ENCODE measurements at places on chromosomes 12 and 14.

DNA sequence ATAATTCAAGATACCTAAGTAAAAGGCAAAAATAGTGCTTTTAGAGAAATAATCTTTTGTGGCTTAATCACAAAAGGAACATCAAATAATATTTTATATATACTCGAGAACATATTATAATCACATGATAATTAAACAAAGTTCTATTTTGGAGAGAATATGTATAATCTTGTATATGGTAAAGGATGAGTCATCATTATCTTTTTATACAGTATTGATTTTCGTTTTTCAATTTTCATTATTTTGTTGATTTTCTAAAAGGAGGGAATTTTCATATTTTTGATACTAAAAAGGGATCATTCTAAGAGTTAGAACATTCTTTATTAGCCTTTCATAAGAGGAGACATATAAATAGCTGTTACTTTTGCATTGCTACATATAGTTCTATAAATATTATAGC lies 77.3 kb upstream of the TTC7B start:
- DNase-seq: no peak

DNA sequence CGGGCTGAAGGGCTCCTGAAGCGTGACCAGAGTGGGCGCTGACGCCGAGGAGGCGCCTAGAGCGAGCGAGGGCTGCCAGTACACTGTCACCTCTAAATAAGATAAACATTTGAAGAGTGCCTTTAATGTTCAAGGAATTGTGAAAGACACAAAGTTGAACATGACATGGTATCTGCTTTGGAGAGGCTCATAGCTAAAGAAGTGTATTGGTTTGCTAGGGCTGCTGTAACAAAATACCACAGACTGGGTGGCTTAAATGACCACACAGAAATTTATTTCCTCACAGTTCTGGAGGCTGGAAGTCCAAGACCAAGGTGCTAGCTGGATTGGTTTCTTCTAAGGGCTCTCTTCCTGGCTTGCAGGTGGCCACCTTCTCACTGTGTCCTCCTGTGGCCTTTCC lies 33.7 kb upstream of the NUBPL start:
- no peak for DNase-seq

DNA sequence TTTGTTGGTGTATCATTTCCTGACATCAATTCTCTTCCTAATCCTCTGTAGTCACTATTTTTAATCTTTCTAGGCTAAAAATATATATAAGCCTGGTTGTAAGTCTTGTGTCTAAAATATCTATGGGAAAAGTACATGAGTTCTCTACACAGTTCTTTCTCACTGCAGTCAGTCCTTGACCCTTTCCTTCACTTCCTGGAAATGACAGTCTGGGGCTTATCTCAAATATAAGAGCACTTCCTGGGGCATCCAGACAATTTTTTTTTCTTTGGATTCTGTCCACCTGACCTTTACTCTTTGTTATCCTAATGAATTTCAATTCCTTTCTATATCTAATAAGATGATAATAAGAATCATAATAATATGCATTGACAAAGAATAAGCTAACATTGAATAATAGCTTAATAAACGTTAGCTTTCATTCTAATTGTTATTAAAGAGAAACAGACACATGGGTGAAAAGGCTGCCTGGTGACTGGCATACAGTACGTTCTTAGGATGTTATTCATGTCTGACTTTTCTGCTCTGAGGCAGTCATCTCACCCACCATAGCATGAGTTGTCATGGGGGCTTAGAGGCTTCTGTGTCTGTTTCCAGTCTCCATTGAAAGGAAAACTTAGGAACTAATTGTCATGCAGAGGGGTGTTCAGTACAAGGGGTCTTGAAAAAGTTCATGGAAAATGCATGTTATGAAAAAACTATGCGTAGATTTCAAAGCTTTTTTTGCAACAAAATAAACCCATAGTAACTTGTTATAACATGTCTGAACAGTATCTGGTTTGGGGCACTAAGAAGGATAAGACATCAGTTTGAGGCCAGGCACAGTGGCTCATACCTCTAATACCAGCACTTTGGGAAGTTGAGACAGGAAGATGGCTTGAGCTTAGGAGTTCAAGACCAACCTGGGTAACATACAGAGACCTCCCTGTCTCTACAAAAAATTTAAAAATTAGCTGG lies 66.2 kb upstream of the DNM1L start:
- no peak for DNase-seq

- DNase-seq: no peak
Measured at GRCh38 chr14:63205866-63206265, 1.6 kb downstream of the RHOJ start.

DNA sequence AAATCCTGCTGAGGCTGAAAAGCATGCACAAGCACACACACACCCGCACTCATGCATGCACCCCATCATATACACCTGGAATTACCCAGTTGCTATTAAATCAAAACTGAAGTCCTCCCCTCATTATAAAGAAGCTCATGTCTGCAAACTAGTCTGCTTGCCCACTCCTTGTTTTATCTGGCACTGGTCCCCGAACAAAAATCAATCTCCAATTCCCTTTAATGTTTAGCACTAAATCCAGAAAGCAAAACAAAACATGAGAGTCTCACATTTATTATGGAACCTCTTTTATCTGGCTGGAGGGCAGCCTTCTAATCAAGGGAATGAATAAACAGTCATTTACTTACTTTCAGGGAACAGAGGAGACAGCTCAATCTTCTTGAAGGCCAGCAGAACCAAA lies 1093.4 kb upstream of the FLRT2 start:
- no peak for DNase-seq

- no peak for DNase-seq
Measured at GRCh38 chr14:55274751-55275150, 3.5 kb downstream of the FBXO34 start.

DNA sequence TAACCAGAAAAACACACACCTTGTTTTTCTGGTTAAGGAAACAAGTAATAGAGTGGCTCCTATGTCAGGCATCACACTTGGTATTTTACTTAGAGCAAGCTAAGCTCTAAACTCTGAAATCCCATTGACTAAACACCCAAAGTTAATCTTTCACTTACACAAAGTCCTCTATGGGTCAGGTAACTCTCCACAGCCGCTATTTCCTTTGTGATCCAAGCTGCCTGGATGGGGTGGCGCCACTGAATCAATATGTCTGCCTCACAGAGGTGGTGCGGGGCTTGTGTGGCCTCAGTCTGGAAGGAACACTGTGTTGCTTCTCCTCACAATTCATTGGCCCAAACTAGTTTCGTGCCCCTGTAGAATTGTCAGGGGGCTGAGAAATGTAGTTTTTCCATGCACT lies 160.0 kb upstream of the E2F7 start:
- DNase-seq: no peak

- no peak for DNase-seq
Measured at GRCh38 chr14:22883173-22883976, at the start of gene REM2. REM2 (plus strand) TSS chr14:22883222; CDS start chr14:22883288, 66 bp downstream.

GRCh38 chr14:88791629-88792472 lies 902 bp downstream of the EML5 start:
- no peak for DNase-seq

DNA sequence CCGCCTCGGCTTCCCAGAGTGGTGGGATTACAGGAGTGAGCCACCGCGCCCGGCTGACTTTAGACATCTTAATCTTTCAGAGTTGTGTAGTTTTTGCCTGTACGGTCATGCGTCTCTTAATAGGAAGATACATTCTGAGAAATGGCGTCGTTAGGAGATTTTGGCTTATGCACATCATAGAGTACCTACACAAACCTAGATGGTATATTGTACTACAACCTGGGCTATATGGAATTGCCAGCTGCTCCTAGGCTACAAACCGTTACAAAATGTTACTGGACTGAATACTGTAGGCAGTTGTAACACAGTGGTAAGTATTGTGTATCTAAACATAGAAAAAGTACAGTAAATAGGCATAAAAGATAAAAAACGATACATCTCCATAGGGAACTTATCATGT lies 1.3 kb downstream of the TSFM start:
- DNase-seq: no peak

GRCh38 chr12:81962126-81962856 lies 203.1 kb upstream of the PPFIA2 start:
- DNase-seq: no peak

GRCh38 chr12:108340037-108340436 lies 926 bp upstream of the CMKLR1 start:
- no peak for DNase-seq

GRCh38 chr14:91891101-91891500 lies 23.8 kb upstream of the TC2N start:
- DNase-seq: no peak

- no peak for DNase-seq
Measured at GRCh38 chr12:16417058-16417457, 69.6 kb downstream of the MGST1 start.

GRCh38 chr14:88352698-88353097 lies 29.6 kb upstream of the KCNK10 start:
- DNase-seq: no peak

DNA sequence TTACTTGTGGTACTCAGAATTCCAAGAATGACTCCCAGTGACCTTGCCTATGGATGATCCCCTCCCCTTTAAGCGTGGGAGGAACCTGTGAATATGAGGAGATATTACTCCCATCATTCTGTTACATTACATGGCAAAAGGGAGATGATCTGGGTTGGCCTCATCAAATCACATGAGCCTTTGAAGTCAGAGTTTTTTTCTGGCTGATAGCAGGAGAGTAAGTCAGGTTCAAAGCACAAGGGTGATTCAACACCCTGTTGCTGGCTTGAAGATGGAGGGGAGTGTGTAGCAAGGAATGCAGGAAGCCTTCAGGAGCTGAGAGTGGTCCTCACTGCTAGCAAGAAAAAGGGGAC lies 9.1 kb upstream of the MDM2 start:
- DNase-seq: no peak

DNA sequence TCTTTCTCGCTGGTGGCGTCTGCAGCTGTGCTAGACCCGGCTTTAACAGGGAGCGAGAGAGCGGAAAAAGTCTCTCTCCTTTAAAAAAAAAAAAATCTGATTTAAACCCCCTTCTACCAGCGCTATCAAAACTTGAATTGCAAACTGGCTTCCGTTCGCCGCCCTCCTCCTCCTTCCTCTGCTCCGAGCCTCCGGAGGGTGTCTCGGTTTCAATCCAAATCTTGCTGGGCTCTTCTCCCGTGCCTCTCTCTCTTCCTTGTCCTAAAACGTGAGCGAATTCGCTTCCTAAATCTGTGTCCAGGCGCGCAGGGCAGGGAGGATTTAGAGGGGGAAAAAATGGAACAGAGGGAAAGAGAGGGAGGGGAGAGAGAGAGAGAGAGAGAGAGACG lies 272 bp downstream of the TBX3 start:
- no peak for DNase-seq

DNA sequence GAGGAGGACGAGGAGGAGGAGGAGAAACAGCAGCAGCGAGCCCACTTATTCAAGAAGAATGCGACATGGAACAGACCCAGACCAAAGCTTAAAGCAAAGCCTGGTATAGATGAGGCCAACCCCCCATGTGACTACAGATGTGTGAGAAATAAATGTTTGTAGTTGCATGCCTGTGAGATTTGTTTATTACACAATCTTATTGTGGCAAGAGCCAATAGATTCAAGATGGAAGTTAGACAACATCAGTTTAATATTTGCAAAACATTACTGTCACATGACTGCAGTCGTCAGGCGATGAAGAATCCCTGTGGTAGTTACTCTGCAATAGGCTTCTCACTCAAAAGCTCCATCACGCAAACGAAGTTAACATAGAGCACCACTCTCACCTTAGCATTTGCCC lies 17.2 kb upstream of the SLC35F4 start:
- no peak for DNase-seq

DNA sequence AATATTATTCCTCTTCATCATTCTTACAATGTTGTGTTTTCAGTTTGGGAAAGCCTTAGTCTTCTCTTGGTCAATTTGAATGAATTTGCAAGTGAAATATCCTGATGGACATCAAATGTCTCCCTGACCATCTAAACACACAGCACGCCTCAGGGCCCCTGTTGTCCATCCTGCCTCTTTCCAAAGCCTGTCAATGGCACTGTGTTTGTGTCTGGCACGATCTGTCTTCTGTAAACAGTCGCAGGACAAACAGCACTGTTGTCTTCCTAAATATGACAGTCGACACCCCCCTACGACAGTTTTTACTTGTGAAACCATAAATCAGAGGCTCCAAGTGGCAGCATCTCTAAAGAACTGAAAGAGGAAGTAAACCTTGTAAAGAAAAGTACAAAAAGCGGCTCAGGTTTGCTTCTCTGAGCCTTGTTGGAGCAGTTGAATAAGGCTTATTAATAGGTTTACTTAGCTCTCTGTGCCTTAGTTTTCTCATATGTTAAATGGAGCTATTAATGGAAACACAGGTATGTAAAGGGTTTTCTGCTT lies 285.8 kb downstream of the NRXN3 start:
- no peak for DNase-seq

DNA sequence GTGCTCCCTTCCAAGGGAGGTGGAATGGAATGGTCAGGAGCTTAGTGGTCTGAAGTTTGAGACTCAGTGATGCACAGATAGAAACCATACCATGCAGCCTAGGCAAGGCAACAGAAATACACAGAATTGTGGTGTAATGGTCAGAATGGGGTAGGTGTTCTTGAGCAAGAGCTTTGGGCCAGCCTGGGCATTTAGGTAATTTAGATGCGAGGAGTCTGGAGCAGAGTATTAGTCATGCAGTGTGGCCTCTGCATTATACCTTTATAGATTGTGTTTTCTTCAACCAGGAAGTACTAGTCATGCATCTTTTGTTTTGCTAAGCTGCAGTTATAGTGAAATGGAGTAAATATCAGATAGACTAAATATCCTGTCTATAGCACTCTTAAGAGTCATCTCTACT lies 118.3 kb downstream of the DAAM1 start:
- no peak for DNase-seq

- no peak for DNase-seq
Measured at GRCh38 chr12:106705971-106706370, 68.5 kb upstream of the RIC8B start.

- DNase-seq: no peak
Measured at GRCh38 chr12:72281126-72281525, 9.0 kb downstream of the TRHDE start.

- no peak for DNase-seq
Measured at GRCh38 chr14:66974397-66975025, 214.7 kb upstream of the GARIN2 start.

DNA sequence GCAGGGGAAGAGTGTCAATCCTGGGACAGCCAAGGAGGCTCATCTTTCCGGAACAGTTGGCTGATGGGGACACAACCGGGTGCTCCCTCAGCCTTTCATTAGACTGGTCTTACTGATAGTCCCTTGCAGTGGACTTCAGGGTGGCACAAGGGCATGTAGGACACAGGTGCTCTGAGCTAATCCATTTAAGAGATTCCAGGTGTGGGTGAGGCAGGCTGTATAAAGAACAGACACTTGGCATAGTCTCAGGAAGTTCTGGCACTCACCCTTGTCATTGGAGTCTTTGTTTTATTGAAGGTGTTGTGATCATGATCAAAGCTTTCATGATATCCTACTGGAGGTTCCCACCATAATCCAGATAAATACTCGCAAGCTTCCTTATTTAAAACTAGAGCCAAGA lies 341.6 kb downstream of the EMP1 start:
- no peak for DNase-seq

DNA sequence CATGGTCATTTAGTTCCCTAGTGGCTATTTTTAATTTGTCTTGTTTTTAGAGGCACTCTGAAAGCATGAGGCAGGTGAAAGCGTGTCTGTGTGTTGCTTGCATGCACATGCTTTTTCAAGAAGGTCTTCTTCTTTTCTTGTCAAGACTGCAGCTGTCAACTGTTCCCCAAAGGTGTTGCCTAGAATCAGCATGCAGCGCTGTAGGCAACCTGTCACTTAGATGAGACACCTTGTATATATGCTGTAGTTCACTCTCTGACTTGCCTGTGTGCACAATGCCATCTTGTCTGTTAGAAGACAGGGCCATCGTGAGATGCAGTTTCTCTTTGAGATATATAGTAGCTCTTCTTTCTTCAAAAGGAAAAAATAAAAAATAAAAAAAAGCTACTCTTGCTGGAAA lies 885.7 kb downstream of the DIO2 start:
- no peak for DNase-seq

GRCh38 chr12:124327362-124328043 lies 32.6 kb downstream of the RFLNA start:
- no peak for DNase-seq

Data from activated CD8-positive, alpha-beta memory T cell treated with anti-CD3 and anti-CD28 coated beads, Interleukin-2, amount 50 U/mL, for 4 hours (primary cell).